ENCODE measurements at places on chromosomes 1 and 21.

DNA sequence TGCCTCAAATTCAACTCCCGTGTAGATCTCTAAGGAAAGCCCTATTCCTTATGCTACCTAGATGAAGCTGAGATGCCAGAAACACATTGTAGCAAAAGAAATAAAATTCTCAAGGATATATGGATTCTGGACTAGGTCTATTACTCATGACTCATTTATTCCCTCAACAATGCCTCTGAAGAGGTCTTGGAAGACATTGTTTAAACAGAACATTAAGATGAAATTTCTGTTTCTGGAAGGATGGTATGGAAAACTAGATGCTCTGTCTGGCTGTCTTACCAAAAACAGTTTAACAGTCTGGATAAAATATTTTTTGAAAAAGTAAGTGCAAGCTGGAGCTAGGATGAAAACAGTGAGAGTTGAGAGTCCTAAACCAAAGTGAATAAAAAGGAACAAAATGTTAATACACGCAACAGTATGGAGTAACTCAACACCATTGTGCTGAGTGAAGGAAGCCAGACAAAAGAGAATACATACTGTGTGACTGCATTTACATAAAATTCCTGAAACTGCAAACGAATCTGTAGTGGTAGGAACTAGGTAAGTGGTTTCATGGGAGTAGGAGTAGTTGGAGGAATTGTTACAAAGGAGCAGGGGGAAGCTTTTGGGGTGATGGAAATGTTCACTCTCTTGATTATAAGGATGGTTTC lies 59.3 kb upstream of the GNG12 start:
- H3K27ac ChIP-seq = no peak overlapping the region
- H3K36me3 ChIP-seq = no peaks in the 10 kb centered on the region
- H3K27me3 ChIP-seq = peaks cover 4% of the 10 kb centered on the region
- no peaks in the 10 kb centered on the region for H3K4me1 ChIP-seq
- DNase-seq = no peak

DNA sequence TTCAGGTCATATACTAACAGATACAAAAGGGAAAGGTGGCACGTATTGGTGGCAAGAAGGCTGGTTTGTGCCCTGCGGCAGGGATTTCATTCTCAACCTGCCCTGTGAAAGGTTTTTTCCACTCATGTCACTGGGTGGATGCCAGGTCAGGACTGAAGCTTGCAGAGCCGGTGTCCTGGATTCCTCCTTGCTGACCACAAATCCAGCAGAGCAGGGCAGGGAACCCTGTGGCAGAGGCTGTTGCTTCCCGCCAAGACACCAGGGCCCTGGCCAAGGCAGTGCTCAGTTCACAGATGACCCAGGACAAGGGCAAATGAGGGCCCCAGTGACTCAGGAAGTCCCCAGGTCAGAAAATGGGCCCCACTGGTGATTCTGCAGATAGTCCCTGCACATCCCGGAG lies 16.4 kb downstream of the BSND start:
- H3K36me3 ChIP-seq = no peaks in the 10 kb centered on the region
- H3K4me1 ChIP-seq = no peaks in the 10 kb centered on the region
- peaks cover 16% of the 10 kb centered on the region for H3K27me3 ChIP-seq
- no peak for DNase-seq
- H3K27ac ChIP-seq = no peak overlapping the region
- no peak overlapping the region for H3K4me3 ChIP-seq

GRCh38 chr1:155698382-155699038 lies 9.6 kb downstream of the DAP3 start:
- H3K4me3 ChIP-seq = no peak overlapping the region
- H3K27ac ChIP-seq = no peak overlapping the region
- H3K4me1 ChIP-seq = peaks cover 22% of the 10 kb centered on the region
- no peaks in the 10 kb centered on the region for H3K27me3 ChIP-seq
- peaks cover 5% of the 10 kb centered on the region for H3K36me3 ChIP-seq

- no peak for DNase-seq
- no peak overlapping the region for H3K27ac ChIP-seq
- H3K4me1 ChIP-seq = no peaks in the 10 kb centered on the region
- H3K4me3 ChIP-seq = no peak overlapping the region
Observed at GRCh38 chr21:45348591-45349327, 56.2 kb upstream of the COL18A1 start.

DNA sequence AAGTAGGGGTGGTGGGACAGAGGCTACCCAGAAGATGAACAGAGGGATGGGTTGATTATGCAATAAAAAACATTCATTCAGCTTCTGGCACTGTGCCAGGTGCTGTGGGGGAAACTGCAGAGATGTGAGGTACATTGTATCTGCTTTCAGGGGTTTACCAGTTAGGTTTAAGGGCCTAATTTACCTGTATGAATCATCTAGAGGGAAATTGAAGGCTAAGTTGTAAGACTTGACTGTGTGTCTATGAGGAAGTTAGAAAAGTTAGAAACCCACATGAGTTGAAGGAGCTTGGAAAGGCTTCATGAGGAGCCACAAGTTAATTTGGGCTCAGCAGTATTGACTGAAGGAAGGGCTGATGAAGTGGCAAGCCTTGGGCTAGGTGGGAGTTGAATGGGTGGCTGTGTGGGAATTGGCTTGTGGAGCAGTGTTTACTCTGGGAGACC lies 36.7 kb upstream of the APOBEC4 start:
- no peak overlapping the region for H3K27ac ChIP-seq
- peaks cover 3% of the 10 kb centered on the region for H3K4me1 ChIP-seq
- H3K4me3 ChIP-seq = no peak overlapping the region
- H3K36me3 ChIP-seq = no peaks in the 10 kb centered on the region

GRCh38 chr1:27476237-27476636 lies 13.7 kb downstream of the WASF2 start:
- H3K27ac ChIP-seq = peak overlapping the region; percentile 83
- DNase-seq = no peak
- H3K4me1 ChIP-seq = peaks cover 39% of the 10 kb centered on the region

- H3K4me3 ChIP-seq = no peak overlapping the region
- H3K27me3 ChIP-seq = no peaks in the 10 kb centered on the region
- no peak overlapping the region for H3K27ac ChIP-seq
- H3K4me1 ChIP-seq = peaks cover 27% of the 10 kb centered on the region
- H3K36me3 ChIP-seq = peaks cover 13% of the 10 kb centered on the region
Observed at GRCh38 chr1:156766298-156767100, 836 bp upstream of the PRCC start.

GRCh38 chr1:15618655-15619525 lies 1.6 kb downstream of the DDI2 start:
- H3K27me3 ChIP-seq = no peaks in the 10 kb centered on the region
- peaks cover 5% of the 10 kb centered on the region for H3K36me3 ChIP-seq
- no peak for DNase-seq
- peak overlapping the region; percentile 95 for H3K4me3 ChIP-seq
- H3K4me1 ChIP-seq = peaks cover 35% of the 10 kb centered on the region
- H3K27ac ChIP-seq = peak overlapping the region; percentile 95

- DNase-seq = no peak
- H3K4me1 ChIP-seq = no peaks in the 10 kb centered on the region
- H3K36me3 ChIP-seq = no peaks in the 10 kb centered on the region
- H3K4me3 ChIP-seq = no peak overlapping the region
Observed at GRCh38 chr1:57124768-57125446, 159.1 kb upstream of the C8B start.

DNA sequence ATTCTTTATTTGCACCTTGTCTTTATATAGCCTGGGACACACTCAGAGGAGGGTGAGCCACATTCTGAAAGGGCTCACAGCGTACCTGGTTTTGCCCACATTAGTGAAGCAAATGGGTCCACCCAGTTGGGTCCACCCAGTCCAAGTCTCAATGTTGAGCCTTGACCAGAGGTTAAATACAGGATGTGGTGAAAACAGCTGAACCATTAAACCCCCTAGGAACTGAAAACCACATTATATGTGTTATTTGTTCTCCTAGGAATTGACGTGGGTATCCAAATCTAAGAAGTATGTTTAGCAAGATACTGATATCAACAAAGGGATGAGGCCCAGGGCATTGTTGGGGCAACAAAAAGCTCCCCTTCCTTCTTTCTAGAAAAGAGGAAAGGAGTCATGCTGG lies 83.8 kb downstream of the SETD4 start:
- no peak for DNase-seq
- peaks cover 10% of the 10 kb centered on the region for H3K4me1 ChIP-seq
- no peak overlapping the region for H3K4me3 ChIP-seq
- no peak overlapping the region for H3K27ac ChIP-seq

GRCh38 chr1:156451505-156452160 lies 48.9 kb downstream of the MEF2D start:
- no peak for DNase-seq
- peaks cover 4% of the 10 kb centered on the region for H3K4me1 ChIP-seq

- no peak overlapping the region for H3K27ac ChIP-seq
- peaks cover 4% of the 10 kb centered on the region for H3K36me3 ChIP-seq
- DNase-seq = no peak
- H3K4me3 ChIP-seq = no peak overlapping the region
Observed at GRCh38 chr1:59880735-59881134, 45.8 kb downstream of the CYP2J2 start.

DNA sequence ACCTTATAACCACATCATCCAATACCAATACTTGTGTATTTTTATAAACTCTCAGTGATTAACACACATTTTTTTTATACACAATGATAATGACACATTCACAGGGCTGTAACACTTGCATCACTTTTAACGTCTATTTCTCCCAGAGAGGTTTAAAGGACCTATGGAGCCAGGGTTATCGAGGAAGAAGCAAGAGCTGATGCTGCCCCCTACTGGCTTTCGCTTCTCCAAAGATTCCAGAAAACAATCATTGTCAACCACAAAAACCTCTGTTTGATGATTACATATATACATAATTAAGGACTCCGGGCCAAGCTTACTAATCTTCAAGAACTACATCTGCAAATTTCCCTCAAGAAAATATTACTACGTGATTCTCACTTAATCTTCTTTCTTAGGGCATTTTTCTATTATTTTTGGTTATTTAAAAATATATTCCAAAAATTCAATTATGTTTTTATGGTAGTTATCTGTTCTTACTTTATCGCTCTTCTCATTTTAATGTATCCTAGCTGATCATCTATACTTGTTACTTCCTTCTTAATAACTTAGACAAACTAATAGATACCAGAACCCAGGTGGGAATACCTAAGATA lies 214.5 kb downstream of the VAV3 start:
- no peaks in the 10 kb centered on the region for H3K27me3 ChIP-seq
- no peak overlapping the region for H3K27ac ChIP-seq
- H3K36me3 ChIP-seq = peaks cover 12% of the 10 kb centered on the region
- DNase-seq = peak; percentile 25

GRCh38 chr1:108590441-108590840 lies 30.5 kb downstream of the EEIG2 start:
- H3K27ac ChIP-seq = no peak overlapping the region
- H3K4me1 ChIP-seq = peaks cover 34% of the 10 kb centered on the region
- H3K36me3 ChIP-seq = peaks cover 4% of the 10 kb centered on the region

- H3K4me3 ChIP-seq = no peak overlapping the region
- H3K27ac ChIP-seq = no peak overlapping the region
- no peaks in the 10 kb centered on the region for H3K36me3 ChIP-seq
- H3K4me1 ChIP-seq = no peaks in the 10 kb centered on the region
- H3K27me3 ChIP-seq = peaks cover 13% of the 10 kb centered on the region
Observed at GRCh38 chr1:37404711-37405110, 69.7 kb upstream of the ZC3H12A start.

DNA sequence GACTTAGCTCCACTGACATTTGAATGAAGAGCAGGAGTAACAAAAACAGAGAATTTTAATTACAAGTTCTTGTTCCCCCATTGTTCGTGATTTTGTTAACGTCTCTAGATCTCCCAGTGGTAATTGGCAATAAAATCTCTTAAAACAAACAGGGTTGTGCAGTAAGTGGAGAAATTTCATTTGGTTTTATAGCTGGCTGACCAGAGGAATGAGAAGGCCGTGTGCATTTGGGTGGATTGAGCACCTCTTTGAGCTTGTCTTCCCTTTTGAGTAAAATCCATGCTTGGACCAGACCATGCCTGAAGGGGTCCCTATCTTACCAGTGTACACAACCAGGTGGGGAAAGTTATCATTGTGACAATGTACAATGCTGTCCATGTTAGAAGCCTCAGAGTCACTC lies 137.8 kb downstream of the HIVEP3 start:
- no peaks in the 10 kb centered on the region for H3K36me3 ChIP-seq
- H3K4me3 ChIP-seq = no peak overlapping the region
- peaks cover 13% of the 10 kb centered on the region for H3K4me1 ChIP-seq
- DNase-seq = no peak
- H3K27ac ChIP-seq = no peak overlapping the region

DNA sequence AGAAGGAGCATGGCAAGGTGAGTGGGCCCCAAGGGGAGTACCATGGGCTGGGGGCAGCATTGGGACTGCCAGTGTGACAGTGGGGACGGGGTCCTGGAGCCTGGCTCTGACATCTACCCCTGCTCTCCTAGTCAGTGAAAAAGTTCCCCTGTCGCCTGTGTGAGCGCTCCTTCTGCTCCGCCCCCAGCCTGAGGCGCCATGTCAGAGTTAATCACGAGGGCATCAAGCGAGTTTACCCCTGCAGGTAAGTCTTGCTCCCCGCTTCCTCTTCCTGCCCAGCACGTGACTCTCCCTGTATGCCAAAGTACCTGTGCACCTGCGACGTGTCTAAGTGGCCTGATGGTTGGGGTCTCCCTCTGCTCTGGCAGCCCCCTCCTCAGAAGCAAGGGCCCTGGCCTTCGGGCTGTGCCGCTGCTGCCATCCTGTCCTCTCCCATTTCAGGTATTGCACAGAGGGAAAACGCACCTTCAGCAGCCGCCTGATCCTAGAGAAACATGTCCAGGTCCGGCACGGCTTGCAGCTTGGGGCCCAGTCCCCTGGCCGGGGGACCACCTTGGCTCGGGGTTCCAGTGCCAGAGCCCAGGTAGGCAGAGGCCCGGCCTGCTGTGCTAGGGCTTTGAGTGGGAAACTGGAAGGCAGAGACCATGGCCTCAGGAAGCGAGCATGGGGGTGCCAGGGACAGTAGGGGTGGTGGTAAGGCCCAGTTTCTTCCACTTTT lies 8.1 kb downstream of the ZNF687 start:
- H3K27ac ChIP-seq = peak overlapping the region; percentile 53
- peaks cover 16% of the 10 kb centered on the region for H3K4me1 ChIP-seq
- DNase-seq = no peak
- H3K36me3 ChIP-seq = peaks cover 14% of the 10 kb centered on the region
- H3K4me3 ChIP-seq = no peak overlapping the region

- no peak overlapping the region for H3K27ac ChIP-seq
- H3K36me3 ChIP-seq = peaks cover 2% of the 10 kb centered on the region
- H3K4me1 ChIP-seq = no peaks in the 10 kb centered on the region
- H3K27me3 ChIP-seq = no peaks in the 10 kb centered on the region
- H3K4me3 ChIP-seq = no peak overlapping the region
- DNase-seq = no peak
Observed at GRCh38 chr1:107184888-107185287, 44.0 kb downstream of the NTNG1 start.

- H3K4me3 ChIP-seq = no peak overlapping the region
- H3K36me3 ChIP-seq = no peaks in the 10 kb centered on the region
- DNase-seq = no peak
- H3K27ac ChIP-seq = no peak overlapping the region
Observed at GRCh38 chr1:214966346-214966745, 116.2 kb upstream of the KCNK2 start.

DNA sequence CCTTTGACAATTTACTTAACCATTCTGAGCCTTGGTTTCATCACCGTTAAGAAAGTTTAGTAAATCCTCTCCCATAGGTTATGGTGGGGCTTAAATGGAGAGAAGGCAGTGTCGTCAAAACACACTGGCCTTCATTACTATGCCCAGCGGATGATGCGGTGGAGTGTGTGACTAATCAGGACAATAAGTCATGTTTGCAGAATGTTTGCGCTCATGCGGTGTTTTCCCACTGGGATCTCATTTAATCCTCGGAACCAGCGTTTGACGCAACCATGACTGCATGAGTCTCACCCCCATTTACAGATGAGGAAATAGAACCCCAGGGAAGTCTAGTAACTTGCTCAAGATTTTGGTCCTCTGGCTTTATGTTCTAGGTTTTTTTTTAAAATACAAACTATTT lies 17.5 kb downstream of the SLC26A9 start:
- peaks cover 11% of the 10 kb centered on the region for H3K27me3 ChIP-seq
- no peak overlapping the region for H3K4me3 ChIP-seq
- H3K4me1 ChIP-seq = no peaks in the 10 kb centered on the region
- no peaks in the 10 kb centered on the region for H3K36me3 ChIP-seq
- H3K27ac ChIP-seq = no peak overlapping the region
- DNase-seq = no peak
